ENCODE measurements at places on chromosomes 7 and 10.
A peak's percentile ranks its signal among the peaks of the same experiment; 100 is the strongest.

DNA sequence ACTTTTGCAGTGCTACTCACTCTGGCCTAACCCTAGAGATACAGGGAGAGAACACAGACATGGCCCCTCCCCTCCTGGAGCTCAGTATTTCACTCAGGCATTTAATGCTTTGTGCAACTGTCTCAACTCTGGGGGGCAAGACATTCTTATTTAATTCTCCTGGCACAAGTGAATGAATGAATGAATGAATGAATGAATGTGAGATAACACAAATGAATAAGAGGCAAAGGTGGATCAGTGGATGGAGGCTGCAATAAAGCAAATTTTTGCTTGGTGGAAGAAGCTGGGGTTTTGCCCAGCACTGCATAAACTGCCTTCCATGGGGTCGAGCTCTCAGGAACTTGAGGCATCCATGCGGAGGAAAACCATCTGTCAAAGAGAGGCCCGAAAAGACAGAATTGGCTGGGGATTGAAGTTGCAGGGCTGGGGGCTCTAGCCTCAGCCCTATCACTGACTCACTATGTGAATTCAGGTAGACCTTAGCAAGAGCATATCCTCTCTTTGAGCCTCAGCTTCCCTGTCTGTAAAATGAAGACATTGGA, 441.4 kb upstream of the ZMIZ1 start:
- no peak for DNase-seq

- no peak for DNase-seq
Observed at GRCh38 chr7:780081-780480, 52.2 kb upstream of the SUN1 start.

- no peak for DNase-seq
Observed at GRCh38 chr7:150917969-150918368, 60.2 kb downstream of the KCNH2 start.

DNA sequence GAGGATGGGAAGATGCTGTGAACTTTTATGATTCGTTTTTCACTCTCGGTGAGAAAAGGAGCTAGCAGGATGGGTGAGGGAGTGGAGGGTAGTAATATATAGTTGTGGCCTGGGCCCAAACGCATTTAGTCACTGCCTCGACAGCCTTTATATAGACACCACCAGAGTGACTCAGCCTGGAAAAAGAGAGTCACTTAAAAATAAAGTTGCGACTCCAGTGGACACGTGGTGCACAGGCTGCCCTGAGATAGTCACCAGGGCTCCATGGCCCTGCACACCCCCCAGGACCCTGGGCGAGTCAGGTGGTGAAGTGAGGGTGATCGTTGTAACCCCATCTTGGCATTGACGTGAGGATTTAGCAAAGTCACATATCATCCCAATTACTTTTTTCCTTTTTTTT, 106.7 kb downstream of the CUX1 start:
- DNase-seq, result no peak

GRCh38 chr7:52504561-52504960, 530.9 kb upstream of the POM121L12 start:
- DNase-seq, result no peak

GRCh38 chr10:24720096-24720495, 3.6 kb downstream of the ARHGAP21 start:
- DNase-seq, result no peak

- DNase-seq, result no peak
Observed at GRCh38 chr7:44374007-44374763, 48.8 kb upstream of the CAMK2B start.

GRCh38 chr7:73861305-73861704, 346 bp downstream of the TMEM270 start:
- no peak for DNase-seq

DNA sequence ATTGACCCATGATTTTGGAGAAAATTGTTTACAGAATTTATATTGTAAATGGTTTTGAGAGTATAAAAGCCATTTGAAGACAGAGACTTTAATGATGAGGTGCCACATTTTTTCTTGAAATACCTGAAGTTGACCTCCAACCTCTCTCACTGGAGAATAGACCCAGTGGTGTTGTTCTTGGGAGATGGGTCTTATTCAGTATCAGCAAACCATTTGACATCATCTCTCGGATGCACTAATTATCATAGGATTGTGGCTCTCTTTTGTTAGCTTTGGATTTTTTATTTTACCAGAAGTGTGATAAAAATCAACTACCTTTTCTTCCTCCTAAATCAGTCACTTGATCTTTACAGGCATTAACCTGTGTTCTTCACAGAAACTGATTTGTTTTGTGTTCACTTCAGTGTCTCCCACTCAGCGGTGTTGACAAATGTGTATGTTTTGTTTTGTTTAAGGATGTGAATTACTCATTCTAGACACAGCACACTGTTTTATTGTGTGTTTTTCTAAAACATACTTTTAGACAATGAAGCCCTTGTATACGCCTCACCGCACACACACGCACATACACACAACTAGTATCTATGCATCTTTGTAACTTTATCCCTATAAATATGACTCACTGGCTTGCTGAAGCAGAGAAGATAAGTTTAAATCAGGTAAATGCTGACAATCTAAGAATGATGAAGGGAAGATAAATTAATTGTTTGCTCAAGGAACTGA, 455.6 kb downstream of the INHBA start:
- DNase-seq, result no peak

GRCh38 chr10:79483948-79484347, 28.4 kb upstream of the EIF5AL1 start:
- DNase-seq, result no peak

GRCh38 chr10:78905957-78906308, 162.8 kb upstream of the ZMIZ1 start:
- no peak for DNase-seq

- no peak for DNase-seq
Observed at GRCh38 chr10:117163061-117163953, 25.2 kb upstream of the VAX1 start.

DNA sequence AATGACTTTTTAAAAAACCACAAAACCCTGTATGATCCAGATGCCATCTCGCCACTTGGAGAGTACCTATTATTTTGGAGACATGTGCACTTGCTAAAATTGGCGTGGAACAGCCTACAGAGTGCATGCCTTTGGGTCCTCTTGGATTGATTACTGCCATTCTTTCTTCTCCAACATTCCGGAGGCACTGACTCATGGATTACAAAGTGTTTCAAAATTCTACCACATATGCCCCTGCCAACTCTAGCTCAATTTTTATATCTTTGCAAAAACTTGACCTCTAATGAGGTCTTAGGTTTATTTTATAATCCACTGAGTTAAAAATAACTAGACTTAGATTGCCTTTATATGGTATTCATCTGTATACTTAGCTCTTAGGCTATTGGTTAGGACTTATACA, 55.8 kb upstream of the KIF5B start:
- no peak for DNase-seq

GRCh38 chr10:113182154-113182553, 232.1 kb downstream of the TCF7L2 start:
- DNase-seq, result no peak

DNA sequence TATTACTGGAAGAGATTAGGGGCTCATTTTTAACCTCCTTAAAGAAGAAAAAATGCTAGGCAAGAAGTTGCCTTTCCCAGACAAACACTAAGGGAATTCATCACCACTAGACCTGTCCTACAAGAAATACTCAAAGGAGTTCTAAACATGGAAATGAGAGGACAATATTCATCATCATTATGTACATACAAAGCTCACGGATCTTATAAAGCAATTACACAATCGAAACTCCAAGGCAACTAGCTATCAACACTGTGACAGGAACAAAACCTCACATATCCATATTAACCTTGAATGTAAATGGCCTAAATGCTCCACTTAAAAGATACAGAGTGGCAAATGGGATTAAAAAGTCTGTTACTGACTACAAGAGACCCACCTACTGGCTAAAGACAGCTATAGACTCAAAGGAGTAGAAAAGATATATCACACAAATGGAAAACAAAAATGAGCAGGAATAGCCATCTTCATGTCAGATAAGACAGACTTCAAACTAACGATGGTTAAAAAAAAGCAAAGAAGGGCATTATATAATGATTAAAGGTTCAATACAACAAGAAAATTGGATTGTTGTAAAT, 246.6 kb downstream of the ADRA2A start:
- DNase-seq, result no peak

GRCh38 chr7:140625908-140626868, 14.4 kb downstream of the DENND2A start:
- DNase-seq, result no peak

DNA sequence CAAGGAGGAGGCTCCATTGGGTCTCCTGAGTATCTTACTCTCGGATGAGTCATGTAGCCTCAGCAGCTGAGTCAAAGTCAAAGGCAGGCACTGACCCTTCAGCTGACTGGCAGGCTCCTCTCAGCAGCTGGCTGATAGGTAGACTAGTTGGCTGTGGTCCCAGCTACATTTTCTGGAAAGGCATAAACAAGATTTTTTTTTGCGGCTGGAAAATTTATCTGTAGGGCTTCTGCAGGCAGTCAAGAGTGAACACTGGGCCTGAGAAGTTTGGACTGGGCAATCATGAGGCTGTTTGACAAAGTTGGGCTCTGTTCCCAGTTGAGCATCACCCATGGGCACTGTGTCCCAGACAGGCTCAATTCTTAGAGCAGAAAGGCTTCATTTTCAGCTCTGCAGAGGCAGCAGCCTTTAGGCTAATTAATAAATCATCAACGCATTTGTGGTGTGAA, 796.2 kb downstream of the CCSER2 start:
- no peak for DNase-seq

DNA sequence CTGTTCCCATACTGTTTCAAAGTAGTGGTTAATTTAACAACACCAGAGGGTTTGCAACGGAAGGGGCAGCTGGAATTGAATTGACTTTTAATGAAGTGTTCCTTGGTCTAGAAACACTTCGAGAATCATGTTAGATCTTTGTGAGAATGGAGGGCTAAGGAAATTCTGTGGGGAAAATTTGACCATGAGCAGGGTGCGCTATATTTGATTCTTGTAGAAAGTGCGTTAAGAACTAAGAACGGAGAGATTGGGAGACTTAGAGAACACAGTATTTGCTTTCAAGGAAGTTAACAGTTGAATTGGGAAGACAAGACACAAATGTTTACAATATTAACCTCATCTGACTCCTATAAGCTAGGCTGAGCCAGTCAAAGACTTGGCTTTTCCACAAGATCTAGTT, 1.2 kb downstream of the ZNF212 start:
- DNase-seq, result no peak

GRCh38 chr7:149733924-149734790, 39.2 kb downstream of the ZNF467 start:
- no peak for DNase-seq

DNA sequence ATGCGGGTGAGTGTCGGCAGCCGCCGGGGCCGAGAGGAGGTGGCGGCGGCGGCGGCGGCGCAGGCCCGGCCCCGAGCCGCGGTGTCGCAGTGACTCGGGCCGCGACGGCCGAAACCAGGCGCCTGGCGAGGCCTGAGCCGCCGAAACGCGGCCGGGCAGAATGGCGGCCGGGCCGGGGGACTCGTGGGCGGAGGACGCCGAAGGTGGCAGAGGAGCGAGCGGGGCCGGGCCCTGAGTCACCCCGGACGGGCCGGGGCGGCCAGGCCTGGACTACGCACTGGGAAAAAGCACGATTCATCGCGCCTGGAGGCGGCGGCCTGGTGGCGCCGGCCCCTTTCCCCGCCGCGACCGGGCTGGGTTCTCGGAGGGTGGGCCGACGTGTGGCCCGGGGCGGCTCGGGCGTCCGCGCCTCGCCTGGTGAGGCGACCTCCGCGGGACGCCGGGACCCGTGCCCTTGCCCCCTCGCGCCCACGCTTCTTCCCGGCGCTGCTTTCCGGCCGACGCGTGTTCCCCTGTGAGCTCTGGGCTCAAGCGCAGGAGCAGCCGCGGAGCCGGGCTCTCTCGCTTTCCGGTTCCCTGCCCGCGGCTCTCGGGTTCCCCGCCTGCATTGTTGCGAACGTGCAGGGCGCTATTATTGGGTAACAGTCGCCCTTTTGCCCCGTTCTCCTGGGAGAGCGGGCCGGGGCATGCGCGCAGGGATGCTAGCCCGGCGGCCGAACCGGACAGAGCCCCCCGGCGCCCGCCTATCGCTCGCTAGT, 500 bp downstream of the CUL1 start:
- peak; percentile 23 for DNase-seq

DNA sequence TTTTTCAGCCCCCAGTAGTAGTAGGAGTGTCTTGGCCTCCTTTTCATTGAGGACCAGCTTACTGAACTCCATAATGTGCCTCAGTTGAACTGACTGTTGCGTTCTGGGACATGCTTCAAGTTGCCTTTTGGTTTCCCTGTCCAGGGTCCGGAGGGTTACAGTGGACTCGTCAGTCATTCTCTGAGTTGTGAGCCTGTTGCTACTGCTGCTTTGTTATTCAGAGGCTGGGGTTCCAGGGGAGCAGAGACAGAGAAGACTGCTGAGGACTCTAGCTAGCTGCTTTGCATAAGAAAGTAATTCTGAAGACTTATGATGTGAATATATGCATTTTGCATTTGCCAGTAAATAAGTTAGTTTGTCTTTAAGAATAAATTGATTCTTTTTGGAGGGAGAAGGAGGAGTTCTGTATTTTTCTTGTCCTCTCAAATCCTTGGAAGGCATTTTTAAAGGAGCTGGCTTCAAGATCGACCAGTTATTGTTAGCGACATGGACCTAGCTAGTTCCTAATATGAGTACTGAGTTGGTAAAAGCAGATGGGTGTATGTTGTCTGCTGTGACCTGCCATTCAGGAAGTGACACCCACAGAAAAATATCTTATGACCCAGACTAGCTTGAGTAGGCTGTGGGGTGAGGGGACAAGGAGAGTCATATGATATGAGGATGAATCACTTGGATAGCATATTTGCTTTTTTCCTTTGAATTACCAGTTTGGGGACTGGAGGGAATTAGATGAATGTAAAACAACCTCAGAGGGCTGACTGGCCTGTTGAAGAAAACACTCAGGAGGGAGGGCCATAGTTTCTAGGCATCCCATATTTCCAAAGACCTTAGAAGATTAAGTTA, 8.3 kb downstream of the PI4K2A start:
- peak; percentile 29 for DNase-seq

DNA sequence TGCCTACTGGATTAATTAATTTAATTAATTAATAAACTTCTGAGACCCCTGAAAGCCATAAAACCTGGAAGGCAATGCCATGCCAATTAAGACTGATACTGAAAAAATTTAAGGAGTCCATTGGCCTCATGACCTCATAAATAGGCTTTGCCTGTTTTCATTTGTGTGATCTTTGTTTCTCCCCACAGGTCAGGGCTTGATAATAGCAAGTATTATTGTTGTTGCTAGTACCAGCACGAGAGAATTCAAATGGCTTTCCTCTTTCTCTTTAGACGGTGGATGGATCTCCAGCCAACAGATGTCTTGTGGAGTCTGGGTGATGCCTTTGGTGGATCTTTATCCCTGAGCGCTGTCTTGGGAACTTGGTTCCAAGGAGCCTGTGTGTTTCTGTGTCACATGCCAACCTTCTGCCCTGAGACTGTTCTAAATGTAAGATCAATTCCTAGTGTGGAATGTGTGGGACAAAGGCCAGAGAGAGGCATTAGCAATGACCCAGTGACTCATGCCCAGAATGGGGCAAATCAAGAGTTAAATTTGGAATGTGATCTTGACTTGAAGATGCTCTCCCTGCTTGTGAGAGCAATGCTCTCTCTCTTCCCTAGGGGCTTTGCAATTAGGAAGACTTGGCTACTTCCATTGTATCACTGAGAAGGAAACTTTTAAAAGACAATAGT, 17.7 kb downstream of the ACSM6 start:
- DNase-seq, result no peak
